ENCODE measurements at places on chromosomes 11 and 22.

DNA sequence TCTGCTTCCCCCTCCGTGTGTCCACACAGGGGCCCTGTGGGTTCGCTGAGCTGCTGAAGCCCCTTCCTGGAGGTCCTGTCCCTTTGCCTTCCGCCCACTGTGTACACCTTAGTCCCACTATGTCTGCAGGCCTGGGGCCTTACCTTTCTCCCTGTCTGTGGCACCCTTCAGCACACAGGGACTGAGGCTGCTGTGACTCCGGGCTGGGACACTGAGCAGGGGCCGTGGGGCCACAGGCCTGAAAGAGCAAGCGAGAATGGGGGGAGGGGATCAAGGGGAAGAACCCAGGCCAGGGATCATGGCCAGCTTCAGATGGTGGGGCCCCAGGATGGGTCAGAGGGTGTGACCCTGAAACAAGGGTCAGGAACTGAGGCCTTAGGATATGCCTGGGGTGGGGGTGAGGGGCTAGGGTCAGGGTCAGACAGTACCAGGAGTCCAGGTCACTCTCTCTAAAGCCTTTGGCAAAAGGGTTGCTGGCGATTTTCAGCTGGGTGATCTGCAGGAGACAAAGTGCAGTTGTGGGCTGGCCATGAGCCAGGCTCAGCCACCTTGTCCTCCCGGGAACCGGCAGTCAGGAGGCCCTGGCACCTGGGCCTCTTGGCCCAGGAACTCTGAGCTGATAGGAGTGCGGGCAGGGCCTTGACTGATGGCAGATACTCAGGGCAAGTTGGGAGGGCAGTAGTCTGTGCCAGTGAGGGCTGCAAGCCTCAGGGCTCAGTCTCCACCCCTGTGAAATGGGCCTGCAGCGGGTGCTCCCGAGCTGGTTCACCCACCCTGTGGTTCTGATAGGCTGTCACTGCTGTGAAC is 2.6 kb upstream of the NUDT8 start:
- DNase-seq, result no peak

DNA sequence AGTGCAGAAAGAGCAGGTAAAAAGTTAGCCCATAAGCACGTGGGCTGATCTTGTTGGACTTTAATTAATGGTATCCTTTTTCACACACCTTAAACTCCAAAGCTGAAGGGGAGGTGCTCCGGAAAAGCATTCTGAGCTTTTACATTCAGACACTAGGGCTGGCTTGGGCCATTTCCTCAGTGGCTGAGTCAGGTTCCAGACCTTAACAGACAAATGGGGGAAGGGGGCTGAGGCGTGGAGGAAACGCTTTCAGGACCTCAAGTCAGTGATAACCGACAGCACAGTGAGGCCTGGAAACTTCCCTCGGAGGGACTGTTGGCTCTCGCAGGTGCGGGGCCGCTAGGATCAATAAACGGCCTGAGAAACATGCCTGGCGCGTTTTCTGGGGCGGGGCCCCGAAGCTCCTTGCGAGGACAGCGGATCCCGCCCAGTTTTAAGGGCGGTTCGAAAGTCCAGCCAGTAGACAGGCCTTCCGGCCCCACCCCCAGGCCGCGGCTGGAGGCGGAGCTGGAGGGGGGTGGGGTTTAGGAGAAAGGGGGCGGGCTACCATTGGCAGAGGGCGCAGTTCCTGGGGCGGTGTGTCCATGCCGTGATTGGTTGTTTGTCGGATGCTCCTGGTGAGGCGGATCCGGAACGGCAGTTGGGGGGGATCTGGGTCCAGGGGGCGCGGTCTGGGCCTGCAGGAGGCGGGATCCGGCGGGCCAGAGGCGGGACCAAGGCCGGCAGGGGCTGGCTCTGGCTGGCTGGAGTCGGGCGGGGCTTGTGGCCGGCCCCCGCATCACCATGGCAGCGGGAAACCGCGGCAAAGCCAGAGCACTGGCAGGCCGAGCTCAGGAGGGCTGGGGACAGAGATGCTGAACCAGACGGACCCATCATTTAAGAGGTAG is 8.0 kb downstream of the C11orf52 start:
- DNase-seq, result peak; percentile 94

- no peak for DNase-seq
Measured at GRCh38 chr11:105935791-105936190, 86.2 kb downstream of the MSANTD4 start.

GRCh38 chr11:29627541-29627940 is 389.3 kb downstream of the KCNA4 start:
- DNase-seq, result no peak

GRCh38 chr11:110011595-110011994 is 81.6 kb upstream of the ZC3H12C start:
- DNase-seq, result no peak

- no peak for DNase-seq
Measured at GRCh38 chr11:9814108-9814507, 150.2 kb downstream of the SWAP70 start.

DNA sequence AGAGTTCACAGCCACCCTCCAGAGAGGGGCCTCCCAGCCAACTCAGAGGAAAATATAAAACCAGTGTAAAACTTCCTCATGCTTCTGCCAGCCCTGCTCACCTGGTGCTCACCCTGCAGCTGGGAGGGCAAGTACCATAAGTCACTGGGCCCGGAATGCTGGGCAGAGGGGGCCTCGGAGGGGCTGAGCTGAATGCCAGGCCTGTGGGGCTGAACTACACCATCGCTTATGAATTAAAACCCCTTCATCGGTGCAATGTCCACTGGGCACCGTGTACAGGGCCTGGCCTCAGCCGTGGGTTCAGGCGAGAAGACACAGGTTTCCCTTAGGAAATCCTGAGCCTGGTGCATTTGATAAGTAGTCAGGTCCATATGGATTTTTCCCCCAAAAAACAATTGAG is 828.6 kb downstream of the TBC1D22A start:
- DNase-seq, result no peak

GRCh38 chr22:48940266-48941032 is 887.2 kb downstream of the BRD1 start:
- DNase-seq, result no peak

DNA sequence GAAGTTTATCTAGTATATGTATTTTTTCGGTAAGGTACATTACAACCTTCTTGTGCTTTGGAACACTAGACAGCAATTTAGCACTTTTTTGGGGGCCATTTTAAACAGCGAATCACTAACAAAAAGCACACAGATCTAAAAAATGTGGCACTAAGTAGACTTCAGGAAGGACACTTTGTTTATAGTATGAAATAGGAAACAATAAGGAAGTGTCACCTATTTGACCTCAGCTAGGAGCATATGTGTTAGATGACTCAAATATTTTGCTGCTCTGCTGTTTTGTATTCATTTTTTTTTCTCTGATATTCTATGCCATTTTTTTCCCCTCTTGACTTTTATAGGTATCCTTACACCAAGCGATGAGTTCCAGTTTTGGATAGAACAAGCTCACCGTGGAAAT is 5.6 kb downstream of the DYNC2H1 start:
- DNase-seq, result no peak

- DNase-seq, result no peak
Measured at GRCh38 chr11:44139565-44140330, 44.3 kb downstream of the EXT2 start.

GRCh38 chr11:797296-798092 is 587 bp downstream of the SLC25A22 start:
- DNase-seq, result peak; percentile 80

GRCh38 chr22:39291523-39291922 is 27.9 kb downstream of the RPL3 start:
- no peak for DNase-seq

GRCh38 chr22:39949964-39950737 is 10.0 kb upstream of the TMA7B start:
- no peak for DNase-seq

DNA sequence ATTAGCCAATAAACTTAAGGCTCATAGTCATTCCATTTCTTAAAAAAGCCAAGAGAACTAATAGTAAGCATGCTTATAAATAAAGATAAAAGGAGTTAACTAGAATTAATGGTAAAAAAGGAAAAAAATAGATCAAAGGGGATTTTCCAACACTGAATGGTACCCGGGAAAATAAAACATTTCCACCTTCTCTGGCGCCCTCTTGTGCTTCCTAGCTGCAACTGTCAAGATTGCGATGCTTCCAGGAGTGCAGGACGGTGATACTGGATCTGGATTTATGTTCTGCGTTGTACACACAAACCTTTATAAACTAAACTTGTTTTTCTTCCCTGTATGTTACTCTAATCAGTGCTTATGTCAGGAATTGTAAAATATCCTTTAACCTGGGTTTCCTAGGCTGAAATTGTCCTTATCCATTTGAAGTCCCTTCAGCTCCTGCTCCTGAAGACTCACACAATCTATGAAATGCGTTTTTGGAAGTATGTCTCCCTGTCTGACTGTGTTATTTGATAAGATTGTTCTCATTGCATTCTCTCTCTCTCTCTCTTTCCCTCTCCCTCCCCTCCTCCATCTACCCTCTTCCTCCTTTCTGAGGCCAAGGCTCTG is 9.6 kb upstream of the HTATIP2 start:
- DNase-seq, result peak; percentile 23

All from Jurkat, Clone E6-1 (cell line).